Dermis blood vessel endothelial cell (primary cell): ENCODE measurements at places on chromosomes 12 and 14. TPM values are rescaled to one million over a fixed set of nuclear protein-coding genes. Genes with fewer than 3 reads are reported as not detected.

GRCh38 chr14:82759656-82760055 is 1226.0 kb upstream of the SEL1L start:
- DNase-seq: no peak

GRCh38 chr12:65536876-65537681 is 258.6 kb downstream of the MSRB3 start:
- peak; percentile 95 for DNase-seq

- DNase-seq: no peak
Measured at GRCh38 chr12:79857675-79858074, 77.2 kb downstream of the PPP1R12A start.

DNA sequence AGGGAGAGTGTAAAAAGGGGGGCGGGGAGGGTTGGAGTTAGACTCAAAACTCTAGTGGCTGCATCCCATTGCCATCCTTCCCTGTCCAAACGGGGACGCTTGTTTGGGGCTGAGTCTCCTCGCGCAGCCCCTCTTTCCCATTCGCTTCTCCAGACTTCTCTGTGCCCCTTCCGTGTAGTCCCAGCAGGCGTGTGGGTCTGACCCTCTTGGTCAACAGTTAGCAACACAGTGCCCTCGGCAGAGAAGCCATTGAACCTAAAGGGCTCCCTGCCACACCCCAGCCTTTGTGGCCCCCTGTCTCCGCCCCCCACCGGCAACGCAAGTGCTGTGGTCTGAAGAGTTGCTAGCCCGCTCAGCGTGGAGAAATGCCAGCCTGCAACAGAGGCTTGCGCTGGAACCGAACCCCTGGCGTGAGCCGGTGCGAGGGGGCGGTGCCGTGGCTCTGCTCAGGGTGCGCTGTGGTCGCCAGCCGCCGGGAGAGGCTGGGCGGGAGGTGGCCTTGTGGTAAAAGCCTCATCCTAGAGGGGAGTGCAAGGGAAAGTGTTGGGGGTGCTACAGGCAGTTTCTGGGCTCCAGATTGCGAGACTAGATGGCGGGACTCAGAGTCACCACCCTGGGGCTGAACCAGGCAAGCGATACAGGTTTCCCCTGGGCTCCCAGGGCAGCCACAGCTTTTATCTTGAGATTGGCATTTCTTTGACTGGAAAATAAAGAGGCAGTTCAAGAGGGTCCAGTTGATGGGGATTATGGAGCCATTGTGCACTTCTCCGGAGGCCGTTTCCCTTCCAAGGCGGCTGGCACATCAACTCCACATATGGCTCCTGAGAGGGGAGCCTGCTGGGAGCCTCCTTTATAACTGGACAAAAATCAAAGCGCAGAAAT is 2.1 kb downstream of the PLXNC1 start:
- DNase-seq: no peak

DNA sequence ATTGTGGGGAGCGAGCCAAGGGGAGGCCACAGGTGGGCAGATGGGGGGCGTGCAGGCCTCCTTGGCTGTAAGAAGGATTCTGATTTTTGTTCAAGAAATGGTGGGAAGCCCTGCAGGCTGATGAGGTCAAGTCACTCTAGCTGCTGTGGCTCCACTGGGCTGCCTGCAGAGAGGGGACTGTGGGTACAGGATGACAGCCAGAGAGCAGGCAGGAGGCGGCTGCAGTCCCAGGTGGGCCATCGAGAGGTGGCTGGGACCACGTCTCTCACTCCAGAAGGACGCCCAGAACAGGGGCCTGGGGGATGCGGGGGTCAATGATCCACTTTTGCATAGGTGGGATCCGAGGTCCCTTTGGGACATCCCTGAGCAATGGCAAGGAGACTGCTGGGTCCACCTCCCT is 9.1 kb downstream of the NCOR2 start:
- no peak for DNase-seq

DNA sequence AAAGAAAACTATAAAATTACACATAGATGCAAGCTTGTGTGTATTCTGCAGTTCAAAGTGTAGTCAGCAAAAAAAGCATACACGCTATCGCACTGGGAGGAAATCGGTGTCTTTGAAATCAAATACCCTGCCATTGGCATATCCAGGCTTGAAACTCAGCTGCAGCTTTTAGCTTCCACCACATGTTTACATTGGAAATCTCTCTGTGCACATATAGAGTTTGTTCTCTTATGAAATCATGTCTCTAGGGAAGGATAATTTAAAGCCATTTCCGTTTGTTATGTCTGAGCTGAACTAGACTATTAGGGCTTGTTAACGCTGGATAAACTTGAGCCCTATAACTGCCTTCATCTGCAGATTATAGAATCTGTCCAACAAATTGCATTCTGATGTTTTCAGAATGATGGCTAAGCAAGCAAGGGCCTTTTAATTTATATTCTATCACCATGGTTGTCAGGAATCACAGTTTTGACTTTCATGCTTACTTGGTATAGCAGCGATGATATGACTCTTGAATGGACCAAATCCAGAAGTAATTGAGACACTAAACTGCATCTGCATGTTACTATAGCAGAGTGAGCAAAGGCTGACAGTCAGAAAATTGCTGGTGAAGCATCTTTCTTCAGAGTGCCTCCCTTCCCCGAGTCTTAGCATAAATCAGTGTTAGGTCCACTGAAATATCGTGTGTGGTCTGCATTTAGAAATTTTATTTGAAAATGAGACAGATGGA is 442.8 kb downstream of the ZFP36L1 start:
- no peak for DNase-seq

Gene FGF6
- not detected in 2 replicates for total RNA-seq

Gene C14orf132
- 2.8 and 3.7 TPM in 2 replicates for total RNA-seq

- DNase-seq: no peak
Measured at GRCh38 chr12:108090932-108091678, 38.0 kb upstream of the WSCD2 start.

DNA sequence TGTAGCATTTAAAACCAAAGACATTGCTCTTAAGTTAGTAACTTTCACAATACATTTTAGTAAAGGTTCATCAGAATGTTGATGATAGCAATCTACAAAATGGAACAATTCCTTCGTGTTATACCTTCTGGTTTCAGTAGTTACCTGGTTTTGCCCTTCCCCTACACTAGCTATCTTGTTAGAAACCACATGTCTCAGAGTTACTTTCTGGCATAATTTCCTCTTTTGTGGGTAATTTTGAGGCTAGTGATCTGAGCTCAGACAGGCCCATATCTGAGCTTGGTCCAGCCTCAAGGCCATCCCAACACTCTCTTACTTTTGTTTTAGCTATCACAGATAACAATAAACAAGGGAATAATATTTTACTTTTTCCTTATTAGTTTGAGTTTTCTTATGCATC is 196.9 kb downstream of the KITLG start:
- DNase-seq: no peak
